Glutamatergic neuron (in vitro differentiated cells): ENCODE measurements at places on chromosomes 3 and 15. TPM values are rescaled to one million over a fixed set of nuclear protein-coding genes. Genes with fewer than 3 reads are reported as not detected.

- H3K4me3 ChIP-seq, result no peak overlapping the region
- DNase-seq, result no peak
- H3K36me3 ChIP-seq, result no peaks in the 10 kb centered on the region
- peaks cover 4% of the 10 kb centered on the region for H3K4me1 ChIP-seq
- peaks cover 2% of the 10 kb centered on the region for H3K27me3 ChIP-seq
Measured at GRCh38 chr3:56955492-56956111, 104.9 kb upstream of the SPATA12 start.

TGM4 gene
- total RNA-seq, result not detected

TMEM212 gene
- total RNA-seq, result not detected

GRCh38 chr3:194571491-194572142, 61.6 kb downstream of the TMEM44 start:
- DNase-seq, result no peak
- no peak overlapping the region for H3K4me3 ChIP-seq
- peaks cover 2% of the 10 kb centered on the region for H3K27me3 ChIP-seq
- H3K4me1 ChIP-seq, result peaks cover 5% of the 10 kb centered on the region
- no peak overlapping the region for H3K27ac ChIP-seq
- no peaks in the 10 kb centered on the region for H3K36me3 ChIP-seq

PDZRN3 gene
- 21.9 TPM for total RNA-seq

APBA2 gene
- total RNA-seq, result 166 TPM

DNA sequence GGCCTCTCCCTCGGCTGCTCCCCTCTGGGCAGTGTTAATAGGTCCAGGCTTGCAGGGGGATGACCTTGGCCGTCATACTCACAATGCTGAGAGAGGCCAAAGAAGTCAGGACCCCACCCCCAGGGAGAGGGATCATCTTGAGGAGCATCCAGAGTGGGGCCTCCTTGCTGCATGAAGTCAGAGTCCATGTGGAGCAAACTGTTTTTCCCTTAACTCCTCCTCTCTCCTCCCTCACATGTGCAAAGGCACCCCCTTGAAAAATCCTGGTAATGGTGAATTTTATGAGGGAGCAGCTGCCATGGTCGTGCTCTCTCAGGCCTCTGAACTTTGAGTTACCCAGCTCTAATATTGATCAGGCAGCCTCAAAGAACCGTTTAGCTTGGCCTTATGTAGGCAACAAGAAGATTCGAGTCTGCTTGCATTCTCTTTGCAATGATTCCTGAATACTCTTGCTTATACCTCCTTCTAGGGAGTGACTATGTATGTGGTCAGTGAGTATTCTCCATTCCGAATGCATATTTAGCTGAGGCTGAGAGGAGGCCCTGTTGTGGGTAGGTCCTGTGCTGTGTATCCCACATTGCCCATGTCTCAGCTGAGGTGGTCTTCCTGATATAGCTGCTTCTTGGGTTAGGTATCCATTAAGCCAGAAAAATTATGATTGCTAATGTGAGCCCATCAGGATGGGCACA, 23.1 kb upstream of the RPL39L start:
- H3K27me3 ChIP-seq, result peaks cover 2% of the 10 kb centered on the region
- no peak overlapping the region for H3K4me3 ChIP-seq
- H3K27ac ChIP-seq, result no peak overlapping the region
- no peaks in the 10 kb centered on the region for H3K36me3 ChIP-seq
- DNase-seq, result no peak

DNA sequence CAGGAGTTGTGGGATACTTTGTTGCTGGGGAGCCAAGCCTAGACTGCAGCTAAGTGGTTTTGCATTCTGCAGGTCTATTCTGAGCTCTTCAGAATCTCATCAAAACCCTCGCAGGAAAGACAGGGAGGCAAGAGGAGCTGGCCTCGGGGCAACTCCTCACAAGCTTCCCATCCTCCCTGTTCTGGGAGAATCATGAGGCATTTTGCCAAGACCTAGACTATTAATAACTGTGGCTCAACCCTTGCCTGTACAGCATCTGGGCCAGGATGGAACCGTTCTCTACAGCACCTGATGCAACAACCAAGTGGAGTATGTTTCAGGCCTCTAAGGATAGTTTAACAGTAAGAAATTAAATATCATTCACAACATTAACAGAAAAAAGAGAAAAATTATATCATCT, 20.2 kb upstream of the SLC6A20 start:
- DNase-seq, result no peak
- no peaks in the 10 kb centered on the region for H3K4me1 ChIP-seq
- no peaks in the 10 kb centered on the region for H3K27me3 ChIP-seq
- peaks cover 12% of the 10 kb centered on the region for H3K36me3 ChIP-seq
- no peak overlapping the region for H3K4me3 ChIP-seq
- no peak overlapping the region for H3K27ac ChIP-seq

DNA sequence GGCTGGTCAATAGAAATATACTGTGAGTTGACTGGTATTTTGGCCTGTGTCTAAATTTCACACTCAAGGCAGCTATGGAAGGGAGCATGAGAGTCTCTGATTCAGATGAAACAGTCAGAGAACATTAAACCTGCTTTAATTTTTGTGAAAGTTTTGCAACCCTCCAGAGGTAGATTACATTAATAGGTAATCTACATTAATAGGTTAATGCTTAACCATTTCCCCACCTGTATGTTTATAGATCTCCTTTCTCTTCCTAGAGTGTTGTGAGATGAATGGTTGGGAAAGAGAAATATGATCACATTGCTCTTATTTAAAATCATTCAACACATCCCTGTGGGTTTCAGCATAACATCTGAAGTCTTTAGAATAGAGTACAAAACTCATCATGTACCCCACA, 586.9 kb upstream of the DPPA4 start:
- no peaks in the 10 kb centered on the region for H3K36me3 ChIP-seq
- H3K4me3 ChIP-seq, result no peak overlapping the region
- no peaks in the 10 kb centered on the region for H3K27me3 ChIP-seq

GRCh38 chr3:17336291-17336690, 406.1 kb downstream of the TBC1D5 start:
- H3K36me3 ChIP-seq, result no peaks in the 10 kb centered on the region
- H3K4me1 ChIP-seq, result no peaks in the 10 kb centered on the region
- no peak overlapping the region for H3K27ac ChIP-seq

- DNase-seq, result peak; percentile 62
- no peak overlapping the region for H3K4me3 ChIP-seq
- peaks cover 4% of the 10 kb centered on the region for H3K4me1 ChIP-seq
- peaks cover 6% of the 10 kb centered on the region for H3K27me3 ChIP-seq
Measured at GRCh38 chr3:47324278-47324865, 41.6 kb downstream of the KLHL18 start.
